ENCODE measurements at places on chromosomes 11 and 22. TPM values are rescaled to one million over a fixed set of nuclear protein-coding genes. Genes with fewer than 3 reads are reported as not detected.

Gene GLB1L2
- 0.42 TPM for polyA plus RNA-seq

DNA sequence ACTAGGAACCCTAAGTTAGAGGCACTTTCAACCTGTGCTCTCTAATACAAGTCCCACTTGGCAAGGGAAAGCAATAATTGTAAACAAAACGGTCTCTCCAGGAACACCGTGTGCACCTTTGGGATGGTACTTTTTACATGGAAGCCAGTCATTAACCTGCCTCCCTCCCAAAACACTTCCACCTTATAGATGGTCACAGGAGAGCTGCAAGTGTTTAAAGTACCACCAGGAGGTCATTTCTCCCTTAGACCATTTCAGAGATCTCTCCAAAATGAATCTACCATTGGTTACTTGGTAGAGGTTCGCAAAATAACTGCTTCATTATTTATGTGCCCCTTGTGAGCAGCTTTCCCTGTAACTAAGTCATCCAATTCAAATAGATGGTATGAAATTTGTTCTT lies 375.3 kb downstream of the DYNC2H1 start:
- no peak for DNase-seq

GRCh38 chr11:19810852-19811251 lies 98.2 kb downstream of the NAV2 start:
- no peak for DNase-seq

- no peak for DNase-seq
These were observed 115.9 kb downstream of the ARFGAP2 start for GRCh38 chr11:47060807-47061206.

- no peak for DNase-seq
These were observed 32.5 kb upstream of the NUCB2 start for GRCh38 chr11:17244046-17244445.

- DNase-seq: no peak
These were observed 75.6 kb upstream of the GRAMD1B start for GRCh38 chr11:123354371-123354975.

GRCh38 chr11:123062892-123063825 lies 1.2 kb upstream of the HSPA8 start:
- peak; percentile 32 for DNase-seq

- no peak for DNase-seq
These were observed 36.9 kb downstream of the NXPE1 start for GRCh38 chr11:114522818-114523217.

Gene DUSP8
- polyA plus RNA-seq: 10.9 TPM

Gene TMEM123
- polyA plus RNA-seq: 31.7 TPM

- peak; percentile 13 for DNase-seq
These were observed 46.9 kb downstream of the WNT11 start for GRCh38 chr11:76159303-76159937.

DNA sequence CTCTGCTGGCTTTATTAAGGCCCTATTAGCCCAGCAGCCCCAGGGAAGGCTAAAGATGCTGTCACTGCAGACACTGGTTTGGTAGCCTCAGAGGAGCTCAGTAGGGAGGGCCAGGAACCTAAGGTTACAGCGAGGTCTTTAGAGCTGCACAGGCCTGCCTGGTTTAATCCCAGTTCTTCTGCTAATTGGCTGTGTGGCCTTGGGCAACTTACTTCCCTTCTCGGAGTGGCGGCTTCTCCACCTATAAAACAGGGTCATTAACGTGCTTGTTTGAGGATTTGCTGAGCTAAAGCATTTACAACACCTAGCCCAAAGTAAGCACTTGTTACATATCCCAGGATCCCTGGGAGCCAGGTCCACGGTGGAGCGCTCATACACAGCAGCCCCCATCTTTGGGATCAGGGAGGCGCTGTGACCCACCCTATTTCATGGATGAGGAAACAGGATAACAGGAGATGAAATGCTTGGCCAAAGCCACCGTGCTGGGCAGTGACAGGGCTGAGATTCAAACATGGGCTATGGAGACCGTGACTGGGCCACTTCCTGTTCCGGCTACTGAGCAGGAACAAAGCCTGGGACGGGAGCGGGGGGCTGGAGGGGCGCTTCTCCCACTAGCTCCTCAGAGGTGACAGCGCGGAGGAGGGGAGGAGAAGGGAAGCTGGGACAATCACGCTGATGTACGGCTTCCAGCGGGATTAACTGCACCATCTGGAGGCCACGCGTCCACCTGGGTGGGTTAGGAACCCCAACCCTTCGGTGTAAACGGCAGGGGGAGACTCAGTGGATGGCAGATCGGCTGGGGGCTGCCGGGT lies 61.5 kb downstream of the IGLL1 start:
- peak; percentile 15 for DNase-seq

DNA sequence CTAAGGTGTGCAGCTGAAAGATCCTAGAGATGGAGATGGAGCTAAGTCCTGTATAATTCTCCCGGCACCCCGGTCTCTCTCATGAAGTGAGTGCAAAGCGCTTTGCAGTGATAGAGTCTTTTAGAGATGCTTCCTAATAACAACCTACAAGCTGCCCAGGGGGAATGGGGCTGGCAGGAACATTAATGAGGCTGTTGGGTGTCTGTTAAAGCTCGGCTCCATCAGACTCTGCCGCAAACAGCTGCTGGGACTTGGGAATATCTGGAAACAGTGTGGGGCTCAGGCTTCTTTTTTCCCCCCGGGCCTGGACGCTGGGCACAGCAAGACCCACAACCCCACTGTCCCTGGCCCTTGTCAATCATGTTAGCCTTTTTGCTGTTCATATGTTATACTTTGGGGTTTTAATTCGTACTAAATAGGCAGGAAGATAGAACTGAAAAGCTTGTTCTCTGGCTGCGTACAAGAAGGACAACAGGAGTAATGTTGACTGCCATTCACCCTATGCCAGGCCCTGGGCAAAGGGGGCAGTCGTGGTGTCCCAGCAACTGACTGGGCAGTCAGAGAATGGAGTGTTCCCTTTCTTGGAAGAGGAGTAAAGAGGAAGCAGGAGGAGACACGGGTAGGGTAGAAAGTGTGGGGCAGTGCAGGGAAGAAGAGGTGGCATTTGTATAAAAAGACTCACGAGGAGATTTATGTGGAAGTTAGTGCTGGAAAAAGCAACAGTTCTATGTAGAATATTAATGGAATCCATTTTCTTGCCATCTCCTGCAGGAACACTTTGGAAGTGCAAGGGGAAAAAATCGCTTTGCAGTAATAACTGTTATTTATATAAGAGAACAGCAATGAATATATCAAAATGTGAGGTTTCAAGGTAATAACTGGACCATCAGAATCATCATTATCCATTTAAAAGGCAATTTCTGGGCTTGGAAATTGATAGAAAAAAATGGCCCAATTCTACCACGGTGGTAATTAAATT lies 232.8 kb downstream of the GRIK4 start:
- no peak for DNase-seq

GRCh38 chr11:35274909-35275785 lies 136.2 kb downstream of the CD44 start:
- peak; percentile 51 for DNase-seq

GRCh38 chr11:95170294-95170693 lies 60.7 kb downstream of the SESN3 start:
- no peak for DNase-seq

GRCh38 chr22:46036558-46037408 lies 59.8 kb upstream of the WNT7B start:
- peak; percentile 44 for DNase-seq

- DNase-seq: no peak
These were observed 44.8 kb downstream of the SHANK2 start for GRCh38 chr11:71207563-71207962.

DNA sequence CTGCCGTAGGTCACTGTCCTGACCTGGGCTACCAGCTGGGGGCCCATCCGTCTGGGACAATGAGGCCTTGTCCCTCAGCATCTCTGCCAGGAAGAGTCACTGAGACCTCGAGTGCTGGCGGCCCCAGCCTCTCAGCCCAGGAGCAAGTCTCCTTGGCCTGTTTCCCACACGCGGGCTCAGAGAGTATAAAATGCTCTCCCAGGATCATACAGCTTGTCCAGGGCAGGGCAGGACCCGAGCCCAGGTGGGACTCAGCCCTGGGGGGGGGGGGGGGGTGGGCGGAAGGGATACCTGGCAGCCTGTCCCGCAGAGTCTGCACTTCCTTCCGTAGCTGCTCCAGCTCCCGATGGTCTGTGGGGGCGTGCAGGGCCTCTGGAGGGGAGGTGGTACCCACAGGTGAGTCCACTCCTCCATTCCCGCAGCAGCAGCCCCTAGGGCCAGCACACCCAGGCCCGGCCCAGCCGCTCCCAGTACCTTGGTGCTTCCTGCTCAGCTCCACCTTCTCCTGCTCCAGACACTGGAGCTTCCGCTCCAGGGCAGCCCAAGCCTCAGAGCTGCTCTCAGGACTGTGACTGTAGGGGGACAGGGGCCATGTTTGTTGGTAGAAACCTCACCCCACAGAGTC lies 7.9 kb downstream of the CDC42BPG start:
- no peak for DNase-seq

DNA sequence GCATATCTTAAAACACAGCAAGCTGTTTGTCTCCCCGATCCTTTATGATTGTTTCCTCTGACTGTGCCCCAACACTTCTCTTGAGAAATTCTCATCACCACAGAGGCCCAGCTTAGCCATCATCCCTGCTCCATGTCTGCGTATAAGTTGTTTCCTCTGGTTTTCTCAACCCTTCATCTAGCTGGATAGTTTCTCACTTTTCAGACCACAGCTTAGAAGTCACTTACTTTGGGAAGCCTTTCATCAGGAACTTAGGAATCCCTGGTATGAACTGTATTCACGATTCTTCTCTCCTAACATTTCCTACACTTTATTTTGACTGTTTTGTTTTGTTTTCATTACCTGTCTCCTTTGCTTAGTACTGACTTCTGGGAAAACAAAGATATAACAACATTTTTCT lies 295.2 kb downstream of the GUCY1A2 start:
- no peak for DNase-seq

DNA sequence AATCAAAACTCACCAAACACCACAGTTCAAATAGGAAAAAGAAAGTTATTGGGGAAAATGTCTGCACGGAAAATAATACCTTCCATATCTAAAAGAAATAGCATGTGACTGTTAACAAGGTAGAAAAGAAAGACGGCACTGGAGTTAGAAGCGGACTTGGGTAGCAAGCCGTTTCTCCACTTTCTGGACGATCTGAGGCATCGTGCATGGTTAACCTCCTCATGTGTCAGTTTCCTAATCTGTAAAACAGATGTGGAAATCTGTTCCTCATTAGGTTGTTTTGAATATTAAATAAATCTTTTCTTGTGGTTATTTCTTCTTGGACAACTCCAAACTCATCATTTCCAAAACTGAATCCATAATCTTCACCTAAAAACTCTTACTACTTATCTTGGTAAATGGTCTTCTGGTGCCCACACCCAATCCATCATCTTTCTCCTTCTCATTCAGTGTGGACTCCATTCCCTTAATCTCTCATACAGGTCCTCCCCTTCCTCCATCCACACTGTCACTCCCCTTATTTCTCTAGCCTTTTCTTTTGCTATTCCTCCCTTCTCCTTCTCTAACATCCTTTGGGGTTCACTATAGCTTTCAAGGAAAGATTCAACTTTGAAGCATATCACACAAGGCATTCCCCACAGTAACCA lies 53.5 kb downstream of the VSIG10L2 start:
- DNase-seq: no peak

DNA sequence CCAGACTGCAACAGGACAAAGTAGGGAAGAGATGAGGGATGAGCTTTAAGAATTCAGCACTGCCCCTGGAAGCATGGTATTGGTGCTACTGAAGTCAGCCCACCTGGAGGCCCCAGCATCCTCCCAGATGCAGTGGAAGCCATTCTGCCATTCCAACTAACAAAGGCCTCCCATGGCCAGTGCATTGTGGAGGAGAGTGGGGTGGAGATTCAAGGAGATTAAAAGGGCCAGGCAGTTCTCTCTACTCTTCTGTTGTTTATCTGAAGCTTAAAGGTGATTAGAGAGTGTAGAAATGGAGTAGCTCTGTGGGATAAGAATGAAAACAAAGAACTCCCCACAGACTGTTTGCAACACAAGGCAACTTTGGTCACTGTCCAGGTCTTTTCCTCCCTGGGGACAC lies 24.1 kb upstream of the TSKU start:
- DNase-seq: no peak

Measured in heart left ventricle (tissue), 16 donors.